G401 (cell line): ENCODE measurements at places on chromosomes 2 and 18. TPM values are rescaled to one million over a fixed set of nuclear protein-coding genes. Genes with fewer than 3 reads are reported as not detected.
A peak's percentile ranks its signal among the peaks of the same experiment; 100 is the strongest.

LCT gene
- total RNA-seq, result not detected in 2 replicates

GRCh38 chr18:44765456-44765855, 84.8 kb downstream of the SETBP1 start:
- no peak for DNase-seq

- no peak for DNase-seq
These were observed 198.7 kb downstream of the LTBP1 start for GRCh38 chr2:33145459-33145858.

- no peak for DNase-seq
These were observed 19.5 kb upstream of the FAM136A start for GRCh38 chr2:70321370-70321769.

GRCh38 chr18:39019989-39020388, 1454.4 kb upstream of the CELF4 start:
- DNase-seq, result no peak

DPYSL5 gene
- total RNA-seq, result 4.4 and 4.8 TPM in 2 replicates

- no peak for DNase-seq
These were observed 7.9 kb downstream of the SS18 start for GRCh38 chr18:26082475-26082874.

DNAJC27 gene
- 6.5 and 9.8 TPM in 2 replicates for total RNA-seq

DNA sequence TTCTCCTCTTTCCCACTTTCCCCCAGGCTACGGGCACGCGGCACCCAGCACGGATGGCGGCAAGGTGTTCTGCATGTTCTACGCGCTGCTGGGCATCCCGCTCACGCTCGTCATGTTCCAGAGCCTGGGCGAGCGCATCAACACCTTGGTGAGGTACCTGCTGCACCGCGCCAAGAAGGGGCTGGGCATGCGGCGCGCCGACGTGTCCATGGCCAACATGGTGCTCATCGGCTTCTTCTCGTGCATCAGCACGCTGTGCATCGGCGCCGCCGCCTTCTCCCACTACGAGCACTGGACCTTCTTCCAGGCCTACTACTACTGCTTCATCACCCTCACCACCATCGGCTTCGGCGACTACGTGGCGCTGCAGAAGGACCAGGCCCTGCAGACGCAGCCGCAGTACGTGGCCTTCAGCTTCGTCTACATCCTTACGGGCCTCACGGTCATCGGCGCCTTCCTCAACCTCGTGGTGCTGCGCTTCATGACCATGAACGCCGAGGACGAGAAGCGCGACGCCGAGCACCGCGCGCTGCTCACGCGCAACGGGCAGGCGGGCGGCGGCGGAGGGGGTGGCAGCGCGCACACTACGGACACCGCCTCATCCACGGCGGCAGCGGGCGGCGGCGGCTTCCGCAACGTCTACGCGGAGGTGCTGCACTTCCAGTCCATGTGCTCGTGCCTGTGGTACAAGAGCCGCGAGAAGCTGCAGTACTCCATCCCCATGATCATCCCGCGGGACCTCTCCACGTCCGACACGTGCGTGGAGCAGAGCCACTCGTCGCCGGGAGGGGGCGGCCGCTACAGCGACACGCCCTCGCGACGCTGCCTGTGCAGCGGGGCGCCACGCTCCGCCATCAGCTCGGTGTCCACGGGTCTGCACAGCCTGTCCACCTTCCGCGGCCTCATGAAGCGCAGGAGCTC, 35.4 kb downstream of the KCNK3 start:
- no peak for DNase-seq

DIPK1C gene
- total RNA-seq, result not detected in 2 replicates

DNA sequence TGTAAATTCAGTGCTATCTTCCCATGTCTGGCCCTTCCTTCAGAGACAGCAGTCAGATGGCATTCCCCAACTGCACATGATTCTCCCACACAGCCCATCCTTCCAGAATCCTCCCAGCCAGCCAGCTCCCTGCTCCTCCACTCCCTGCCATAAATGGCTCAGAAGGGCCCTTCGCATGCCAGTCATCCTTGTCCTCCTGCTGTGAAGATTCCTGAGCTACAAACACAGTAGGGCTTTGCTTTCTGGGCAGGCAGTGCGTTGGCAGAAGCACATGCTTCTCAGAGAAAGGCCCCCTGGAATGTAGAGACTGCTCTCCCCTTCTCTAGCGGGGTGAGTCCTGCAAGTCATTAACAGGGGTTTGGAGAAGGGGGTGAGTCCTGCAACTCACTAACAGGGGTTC, 71.9 kb downstream of the TEX51 start:
- DNase-seq, result no peak

DNA sequence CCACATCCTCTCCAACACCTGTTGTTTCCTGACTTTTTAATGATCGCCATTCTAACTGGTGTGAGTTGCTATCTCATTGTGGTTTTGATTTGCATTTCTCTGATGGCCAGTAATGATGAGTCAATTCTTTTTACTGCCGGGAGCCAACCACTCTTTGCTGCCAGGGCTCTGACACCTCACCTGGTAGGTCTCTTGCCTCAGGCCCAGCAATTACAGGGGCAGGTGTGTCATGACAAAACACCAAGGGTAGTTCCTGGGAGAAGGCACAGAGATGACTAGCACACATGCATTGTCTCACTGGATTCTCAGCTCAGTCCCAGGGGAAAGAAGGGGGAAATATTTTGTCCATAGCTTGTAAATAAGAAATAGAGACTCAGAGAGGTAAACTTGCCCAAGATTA, 122.3 kb downstream of the CHST9 start:
- DNase-seq, result no peak

GTF3C2 gene
- total RNA-seq, result 101 and 102 TPM in 2 replicates

- no peak for DNase-seq
These were observed 101.5 kb downstream of the KCNF1 start for GRCh38 chr2:11013196-11013595.

GRCh38 chr2:182916417-182916816, 50.0 kb upstream of the FRZB start:
- no peak for DNase-seq

DNA sequence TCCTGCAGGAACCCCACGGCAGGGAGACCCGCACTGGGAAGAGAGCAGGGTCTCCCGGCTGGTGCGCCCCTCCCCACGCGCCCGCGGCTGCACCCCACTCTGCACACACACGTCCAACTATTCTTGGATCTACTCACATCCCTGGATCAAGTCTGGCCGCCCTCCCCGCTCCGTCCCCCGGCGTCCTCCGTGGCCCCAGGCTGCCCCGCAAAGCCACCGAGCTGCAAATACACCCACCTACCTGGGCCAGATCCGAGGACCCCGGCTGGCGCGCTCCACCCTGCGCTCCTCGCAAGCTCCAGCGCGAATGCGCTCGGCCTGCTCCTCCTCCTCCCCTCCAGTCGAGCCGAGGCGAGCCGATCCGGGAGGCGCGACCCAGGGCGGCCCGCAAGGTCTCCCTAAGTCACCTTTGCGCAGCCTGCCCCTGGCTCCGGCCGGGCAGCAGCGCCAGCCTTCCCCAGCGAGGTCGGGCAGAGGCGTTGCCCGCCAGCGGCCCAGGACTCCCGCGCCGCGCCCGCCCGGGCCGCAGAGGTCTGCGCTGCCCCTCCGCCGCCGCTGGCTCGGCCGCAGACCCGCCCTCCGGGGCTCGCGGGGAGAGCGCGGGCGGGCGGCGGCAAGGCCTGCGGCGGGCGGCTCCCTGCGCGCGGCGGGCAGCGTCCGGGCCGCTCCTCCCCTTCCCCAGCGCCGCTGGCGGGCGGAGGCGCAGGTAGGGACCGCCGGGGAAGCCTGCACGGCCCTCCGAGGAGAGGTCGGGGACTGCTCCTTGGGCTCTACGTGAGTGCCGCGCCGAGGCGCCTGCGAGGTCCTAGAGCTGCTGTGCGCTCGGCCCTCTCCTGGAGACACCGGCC, 126.0 kb downstream of the OSBPL1A start:
- DNase-seq, result peak; percentile 56

HAAO gene
- not detected in 2 replicates for total RNA-seq

DNA sequence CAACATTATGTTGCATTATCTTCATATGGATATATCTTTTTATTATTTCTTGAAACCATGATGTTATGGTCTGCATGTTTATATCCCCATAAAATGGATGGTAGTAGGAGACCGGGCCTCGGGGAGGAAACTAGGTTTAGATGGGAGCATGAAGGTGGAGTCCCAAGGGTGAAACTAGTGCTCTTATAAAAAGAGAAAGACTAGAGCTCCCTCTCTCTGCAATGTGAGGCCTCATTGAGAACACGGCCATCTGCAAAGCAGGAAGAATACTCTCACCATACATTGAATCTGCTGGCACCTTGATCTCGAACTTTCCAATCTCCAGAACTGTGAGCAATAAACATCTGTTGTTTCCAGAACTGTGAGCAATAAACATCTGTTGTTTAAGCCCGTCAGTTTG, 64.0 kb downstream of the NXPH2 start:
- DNase-seq, result no peak

TMEM87B gene
- total RNA-seq, result 12.4 and 13.8 TPM in 2 replicates

- no peak for DNase-seq
These were observed 89.7 kb upstream of the TTC39C start for GRCh38 chr18:23924813-23925212.

ANO7 gene
- 1.1 TPM in 1 of 2 replicates, not detected in the other for total RNA-seq

DNA sequence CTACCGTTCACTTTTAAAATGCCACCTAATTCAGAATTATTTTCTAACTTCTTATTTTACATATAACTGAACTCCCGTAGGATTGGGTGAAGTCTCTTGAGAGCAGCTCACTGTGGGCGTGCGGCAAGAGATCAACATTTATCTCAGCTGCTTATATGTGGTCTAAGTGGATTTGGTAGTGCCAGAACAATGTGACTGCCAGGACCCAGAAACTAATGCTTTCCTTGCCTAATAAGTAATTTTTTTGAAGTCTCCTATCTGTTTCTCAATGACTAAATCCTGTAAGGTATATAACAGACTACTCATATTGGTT, 11.2 kb upstream of the NFE2L2 start:
- no peak for DNase-seq

DNA sequence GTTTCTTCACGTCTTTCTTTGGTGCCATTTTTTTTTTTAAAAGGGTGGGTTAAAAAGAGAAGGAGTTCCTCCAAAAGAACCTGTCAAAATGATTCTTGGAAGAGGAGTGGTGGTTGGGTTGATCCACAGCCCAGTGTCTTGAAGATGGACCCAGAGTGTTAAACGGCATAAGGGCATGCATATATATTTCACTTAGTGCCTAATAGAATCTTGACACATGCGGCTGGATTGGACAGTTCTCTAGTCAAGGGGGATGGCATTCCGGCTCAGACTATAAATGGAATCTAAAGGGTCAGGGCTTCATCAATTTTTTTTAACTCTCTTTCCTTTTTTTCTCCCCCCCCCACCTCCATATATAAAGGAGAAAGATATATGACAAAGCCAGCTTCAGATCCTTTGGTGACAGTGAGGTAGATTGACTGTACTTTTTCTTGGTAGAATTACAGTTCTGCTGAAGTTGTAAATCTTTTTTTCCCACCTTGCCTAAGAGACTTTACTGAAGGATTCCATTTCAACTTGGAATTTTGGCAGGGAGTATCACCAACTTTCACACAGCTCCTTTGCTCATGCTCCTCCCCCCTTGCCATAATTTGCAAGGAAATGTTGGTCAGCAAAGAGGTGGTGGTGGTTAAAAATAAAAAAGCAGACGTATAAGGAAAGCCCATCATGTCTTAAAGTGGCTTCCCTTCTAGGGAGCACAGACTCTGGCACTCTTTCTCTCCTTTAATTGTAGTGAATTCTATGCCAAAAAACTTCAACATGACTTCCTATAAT, at the start of gene MYL1:
Gene MYL1 (minus strand): TSS at position 160 of the 774 bp plus-strand sequence. CDS start 132 bp downstream, at position 28.
- DNase-seq, result no peak

GRCh38 chr18:13376841-13377351, 158.3 kb downstream of the LDLRAD4 start:
- no peak for DNase-seq

- DNase-seq, result peak; percentile 72
These were observed 82.0 kb downstream of the GALNT13 start for GRCh38 chr2:153953761-153954160.

- DNase-seq, result no peak
These were observed 133.3 kb downstream of the DNAH6 start for GRCh38 chr2:84649487-84650142.

GRCh38 chr2:74849228-74849892, 15.4 kb downstream of the HK2 start:
- no peak for DNase-seq

GRCh38 chr2:190500054-190500502, 34.4 kb downstream of the NEMP2 start:
- no peak for DNase-seq

POTEI gene
- under 0.01 TPM in 1 of 2 replicates, not detected in the other for total RNA-seq

SLC8A1 gene
- 149 and 199 TPM in 2 replicates for total RNA-seq

ABCG8 gene
- not detected in 2 replicates for total RNA-seq

- no peak for DNase-seq
These were observed 9.0 kb downstream of the STK25 start for GRCh38 chr2:241499146-241499965.

DNA sequence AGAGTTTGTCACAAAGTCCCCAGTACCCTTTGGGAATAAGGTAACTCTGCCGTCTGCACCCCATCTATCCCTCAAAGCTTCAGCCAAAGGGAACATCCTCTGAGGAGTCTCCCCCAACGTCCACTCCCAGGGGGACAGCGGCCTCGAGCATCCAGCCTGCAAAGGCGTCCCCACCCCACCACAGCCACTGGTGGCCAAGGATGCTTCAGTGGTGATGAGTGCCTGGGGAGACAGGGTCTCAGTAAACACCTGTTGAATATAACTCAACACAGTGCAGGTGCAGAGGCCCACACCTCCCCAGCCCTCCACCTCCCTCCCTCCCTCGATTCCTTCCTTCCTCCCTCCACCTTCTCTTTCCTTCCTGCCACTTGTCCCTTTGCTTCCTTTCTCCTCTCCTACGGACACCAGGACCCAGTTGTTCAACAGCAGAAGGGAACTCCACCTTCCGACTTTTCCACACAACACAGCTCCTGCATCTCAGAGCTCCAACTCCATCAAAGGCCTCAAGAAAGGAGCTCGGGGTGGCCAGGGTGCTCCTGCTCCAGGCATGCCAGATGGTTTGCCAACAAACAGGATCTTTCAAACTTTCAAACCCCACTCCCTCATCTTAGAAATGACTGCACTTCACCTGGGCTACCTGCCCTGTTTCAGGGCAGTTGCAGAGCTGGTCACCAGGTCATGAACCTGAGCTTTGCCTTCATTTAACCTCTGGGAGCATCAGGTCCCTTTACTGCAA, 87.8 kb upstream of the SNTG2 start:
- no peak for DNase-seq

GRCh38 chr2:152322222-152322621, 12.8 kb upstream of the FMNL2 start:
- DNase-seq, result no peak

DNA sequence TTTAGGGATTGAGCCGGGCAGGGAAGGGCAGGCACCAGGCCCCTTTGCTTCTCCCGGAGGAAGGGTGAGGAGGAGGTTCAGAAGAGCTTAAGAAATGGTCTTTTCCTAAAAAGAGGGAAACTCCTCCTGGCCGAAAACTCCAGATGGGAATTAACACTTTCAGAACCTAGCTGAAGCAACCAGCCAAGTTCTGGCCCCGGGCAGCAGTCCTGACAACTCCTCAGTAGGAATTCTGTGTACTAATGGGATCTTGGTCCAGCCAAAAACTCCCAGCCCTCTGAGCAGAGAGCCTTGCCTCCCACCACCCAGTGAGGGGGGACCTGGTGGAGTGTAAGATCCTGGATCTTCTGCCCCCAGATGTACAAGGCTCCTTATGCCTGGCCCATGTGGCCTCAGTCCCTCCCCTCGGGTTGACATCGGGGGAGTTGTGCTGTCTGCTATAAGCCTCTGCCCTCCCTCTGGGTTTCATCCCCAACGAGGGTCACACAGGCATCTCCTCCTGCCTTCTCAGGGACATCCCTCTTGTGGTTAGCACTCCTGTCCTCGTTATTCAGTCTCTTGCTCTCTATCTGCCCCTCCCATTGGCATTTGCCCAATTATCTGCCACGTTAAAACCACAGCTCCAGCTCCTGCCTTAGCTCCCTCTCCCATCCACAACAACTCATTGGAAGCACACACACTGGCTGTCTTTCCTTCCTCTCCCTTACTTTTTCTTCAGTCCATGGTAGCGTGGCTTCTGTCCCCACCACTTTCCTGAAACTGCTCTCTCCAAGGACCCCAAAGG, 184.6 kb downstream of the CYP26B1 start:
- no peak for DNase-seq
